ENCODE measurements at places on chromosomes 2 and 18.

- DNase-seq: no peak
Measured at GRCh38 chr18:51623653-51624052, 426.2 kb upstream of the MEX3C start.

DNA sequence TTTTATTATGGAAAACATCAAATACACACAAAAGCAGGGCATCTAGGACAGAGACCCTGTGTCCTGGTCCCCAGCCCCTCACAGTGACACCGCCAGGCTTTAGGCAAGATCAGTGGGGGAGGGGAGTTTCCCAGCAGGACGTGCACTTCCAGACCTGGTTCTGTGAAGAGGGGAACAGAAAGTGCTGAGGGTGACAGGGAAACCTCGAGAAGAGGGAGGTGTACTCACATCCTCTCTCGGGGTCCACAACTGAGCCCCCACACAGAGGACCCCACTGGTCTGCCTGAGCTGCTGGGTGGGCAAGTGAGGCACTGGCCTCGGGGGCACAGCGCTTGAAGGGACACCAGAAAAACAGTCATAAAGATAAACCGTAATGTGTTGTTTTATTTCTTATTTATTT lies 4.4 kb upstream of the GPR35 start:
- no peak for DNase-seq

GRCh38 chr2:84458551-84459017 lies 496 bp downstream of the SUCLG1 start:
- no peak for DNase-seq

DNA sequence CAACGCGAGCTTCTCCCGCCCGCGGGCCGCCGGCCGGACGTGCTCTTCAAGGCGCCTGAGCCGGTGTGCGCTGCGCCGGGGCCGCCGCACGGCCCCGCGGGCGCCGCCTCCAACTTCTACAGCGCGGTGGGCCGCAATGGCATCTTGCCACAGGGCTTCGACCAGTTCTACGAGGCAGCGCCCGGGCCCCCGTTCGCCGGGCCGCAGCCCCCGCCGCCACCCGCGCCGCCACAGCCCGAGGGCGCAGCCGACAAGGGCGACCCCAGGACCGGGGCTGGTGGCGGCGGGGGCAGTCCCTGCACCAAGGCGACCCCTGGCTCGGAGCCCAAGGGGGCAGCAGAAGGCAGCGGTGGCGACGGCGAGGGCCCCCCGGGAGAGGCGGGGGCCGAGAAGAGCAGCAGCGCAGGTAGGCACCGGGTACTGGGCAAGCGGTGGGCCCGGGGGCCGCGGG lies 676 bp downstream of the HOXD11 start:
- no peak for DNase-seq

DNA sequence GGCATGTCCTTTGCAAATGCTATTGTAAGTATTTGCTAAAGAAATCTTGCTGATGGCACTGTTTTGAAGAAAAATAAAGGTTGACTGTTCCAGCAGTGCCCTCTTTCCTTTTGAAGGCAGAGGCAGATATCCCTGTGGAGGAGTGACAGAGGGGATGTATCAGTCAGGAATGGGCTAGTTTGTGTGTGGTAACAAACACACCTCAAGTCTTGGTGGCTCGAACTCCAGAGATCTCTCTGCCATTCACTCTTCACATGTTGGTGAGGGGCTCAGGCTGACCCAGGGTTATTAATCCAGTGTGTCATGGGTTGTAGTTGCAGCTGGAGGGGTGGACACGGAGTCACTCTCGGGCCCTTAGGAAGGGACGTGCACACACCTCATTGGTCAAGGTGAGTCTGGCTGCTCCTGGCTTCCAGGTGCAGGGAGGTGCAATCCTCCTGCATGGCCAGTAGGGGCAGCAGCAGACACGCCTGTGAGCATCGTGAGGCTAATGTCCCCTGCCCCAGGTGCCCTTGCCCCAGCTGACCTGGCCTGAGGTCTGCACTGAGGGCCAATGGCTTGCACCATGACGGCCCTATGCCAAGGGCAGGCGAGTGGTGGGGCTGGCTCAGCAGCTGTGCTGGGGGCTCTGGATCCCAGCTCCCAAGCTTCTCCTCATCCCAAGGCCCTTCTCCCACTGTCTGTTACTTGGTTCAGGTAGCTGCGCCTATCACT lies 146.5 kb downstream of the ASB1 start:
- DNase-seq: no peak

DNA sequence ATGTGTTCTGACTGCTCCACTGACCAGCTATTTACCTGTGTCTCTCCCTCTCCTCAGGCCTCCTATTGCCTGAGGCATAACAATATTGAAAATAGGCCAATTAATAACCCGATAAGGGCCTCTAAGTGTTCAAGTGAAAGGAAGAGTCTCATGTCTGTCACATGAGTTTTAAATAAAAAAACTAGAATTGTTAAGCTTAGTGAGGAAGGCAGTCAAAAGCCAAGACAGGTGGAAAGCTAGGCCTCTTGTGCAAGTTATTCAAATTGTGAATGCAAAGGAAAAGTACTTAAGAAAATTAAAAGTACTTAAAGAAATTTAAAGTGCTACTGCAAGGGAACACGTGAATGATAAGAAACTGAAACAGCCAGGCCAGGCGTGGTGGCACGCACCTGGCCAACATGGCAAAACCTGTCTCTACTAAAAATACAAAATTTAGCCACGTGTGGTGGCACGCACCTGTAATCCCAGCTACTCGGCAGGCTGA lies 44.9 kb upstream of the TAF4B start:
- no peak for DNase-seq

GRCh38 chr2:221454459-221455105 lies 117.5 kb downstream of the EPHA4 start:
- DNase-seq: no peak

All from amniotic stem cell (primary cell).